Activated T-cell treated with anti-CD3 and anti-CD28 coated beads, Interleukin-2, amount 50 U/mL, for 72 hours (primary cell): ENCODE measurements at places on chromosomes 1 and 21.
A peak's percentile ranks its signal among the peaks of the same experiment; 100 is the strongest.

DNA sequence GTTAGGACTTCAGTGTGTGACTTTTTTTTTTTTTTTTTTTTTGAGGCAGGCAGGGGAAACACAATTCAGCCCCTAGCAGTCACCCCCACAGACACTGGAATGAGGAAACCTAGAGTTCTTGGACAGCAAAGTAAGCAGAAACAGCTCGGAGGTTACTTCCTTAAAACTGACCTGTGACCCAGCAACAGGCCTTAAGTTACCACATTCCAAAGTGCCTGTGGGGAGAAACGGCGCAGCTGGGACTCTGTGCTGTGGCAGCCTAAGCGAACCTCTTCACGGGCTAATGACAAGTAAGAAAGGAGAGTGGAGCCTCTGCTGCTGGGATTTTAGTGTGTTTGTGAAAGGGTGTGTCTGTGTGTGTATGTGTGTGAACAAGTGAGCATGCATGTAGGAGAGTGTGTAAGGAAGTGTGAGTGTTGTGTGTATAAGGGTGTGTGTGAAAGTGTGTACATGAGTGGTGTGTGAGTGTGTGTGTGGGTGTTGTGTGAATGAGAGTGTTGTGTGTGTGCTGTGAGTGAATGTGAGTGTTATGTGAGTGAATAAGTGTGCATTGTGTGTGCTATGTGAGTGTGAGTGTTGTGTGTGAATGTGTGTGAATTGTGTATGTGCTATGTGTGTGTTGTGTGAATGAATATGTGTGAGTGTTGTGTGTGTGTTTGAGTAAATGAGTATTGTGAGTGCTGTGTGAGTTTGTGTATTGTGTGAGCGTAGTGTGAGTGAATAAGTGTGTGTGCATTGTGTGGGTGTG, 180.8 kb downstream of the BRINP2 start:
- H3K36me3 ChIP-seq = no peaks in the 10 kb centered on the region
- H3K4me3 ChIP-seq = no peak overlapping the region
- H3K4me1 ChIP-seq = no peaks in the 10 kb centered on the region
- H3K27ac ChIP-seq = no peak overlapping the region
- no peak for DNase-seq
- no peaks in the 10 kb centered on the region for H3K27me3 ChIP-seq

- no peak overlapping the region for H3K27ac ChIP-seq
- H3K4me3 ChIP-seq = no peak overlapping the region
- H3K36me3 ChIP-seq = no peaks in the 10 kb centered on the region
- H3K27me3 ChIP-seq = peaks cover 35% of the 10 kb centered on the region
These were observed 4.7 kb downstream of the ZNF648 start for GRCh38 chr1:182056601-182057366.

DNA sequence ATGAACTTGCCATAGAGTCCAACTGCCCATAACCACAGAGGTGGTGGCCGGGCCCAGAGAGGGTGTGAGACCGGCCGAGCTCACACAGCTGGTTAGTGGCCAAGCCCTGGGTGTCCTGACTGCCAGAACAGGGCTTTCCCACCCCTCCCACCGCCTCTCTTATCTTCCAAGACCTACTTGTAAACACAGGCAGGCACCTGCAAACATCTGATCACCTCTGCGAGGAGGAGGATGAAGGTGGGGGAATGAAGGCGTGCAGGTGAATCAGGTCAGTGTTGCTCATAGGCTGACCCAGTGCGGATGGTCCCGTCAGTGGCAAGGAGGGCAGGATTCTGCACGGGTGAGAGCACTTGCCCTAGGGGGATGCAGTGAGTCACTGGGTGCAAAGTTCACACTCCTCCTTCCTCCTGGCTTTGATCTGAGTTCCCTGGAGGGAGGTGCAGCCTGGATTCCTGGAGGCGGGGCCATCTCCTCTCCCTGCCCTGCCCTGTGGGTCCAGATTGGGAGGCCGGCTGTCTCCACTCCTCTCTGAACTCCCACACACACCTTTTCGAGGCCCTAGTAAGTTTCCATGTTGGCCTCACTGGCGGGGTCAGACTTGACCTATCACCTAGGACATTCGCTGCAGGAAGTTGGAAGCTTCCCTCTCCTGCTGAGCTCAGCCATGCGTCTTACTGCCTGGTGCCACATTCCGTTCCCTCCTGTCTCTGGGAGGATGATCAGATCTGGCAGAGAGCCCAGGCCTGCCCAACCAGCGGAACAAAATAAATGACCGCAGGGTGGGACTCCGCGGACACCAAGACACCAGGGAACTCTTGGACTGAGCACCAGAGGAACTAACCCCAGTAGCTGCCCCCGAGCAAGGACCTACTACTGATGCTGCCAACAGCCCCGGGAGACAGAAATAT, 7.3 kb downstream of the UQCRHL start:
- no peaks in the 10 kb centered on the region for H3K36me3 ChIP-seq
- DNase-seq = no peak
- no peak overlapping the region for H3K27ac ChIP-seq
- H3K4me3 ChIP-seq = no peak overlapping the region

- no peaks in the 10 kb centered on the region for H3K36me3 ChIP-seq
- no peak overlapping the region for H3K4me3 ChIP-seq
- DNase-seq = no peak
- peaks cover 4% of the 10 kb centered on the region for H3K4me1 ChIP-seq
- H3K27me3 ChIP-seq = no peaks in the 10 kb centered on the region
These were observed 27.5 kb upstream of the KCNA3 start for GRCh38 chr1:110702260-110702659.

DNA sequence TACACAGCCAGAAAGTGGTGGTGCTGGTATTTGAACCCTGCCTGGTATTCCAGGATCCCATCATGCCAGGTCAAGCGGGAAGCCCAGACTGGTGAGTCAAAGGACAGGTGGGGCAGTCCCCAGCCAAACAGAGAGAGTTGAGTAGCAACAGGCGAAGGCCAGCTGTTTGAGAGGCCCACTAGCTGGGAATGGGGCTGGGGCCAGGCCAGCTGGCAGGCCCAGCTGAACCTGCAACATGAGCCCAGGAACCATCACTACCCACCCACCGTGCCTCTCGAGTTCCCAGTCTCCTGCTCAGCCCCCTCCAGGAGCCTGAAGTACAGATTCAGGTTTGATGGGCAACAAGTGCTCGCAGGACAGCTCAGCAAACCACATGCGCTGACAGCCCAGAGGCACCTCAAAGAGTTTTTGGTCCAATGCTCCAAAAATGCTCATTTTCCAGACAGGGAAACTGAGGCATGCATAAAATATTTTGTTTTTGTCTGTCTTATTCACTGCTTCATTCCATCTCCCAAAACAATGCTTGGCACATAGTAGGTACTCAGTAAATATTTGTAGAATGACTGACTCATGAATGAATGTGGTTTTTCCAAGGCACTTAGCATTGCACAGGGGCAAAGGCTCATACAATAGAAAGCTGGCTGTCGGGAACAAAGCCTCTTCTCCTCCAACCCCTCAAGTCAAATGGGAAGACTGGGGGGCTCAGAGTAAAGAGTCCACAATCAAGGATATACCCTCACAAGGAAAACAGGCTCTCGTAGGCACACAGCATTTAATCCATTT, 42.5 kb upstream of the CLIC4 start:
- H3K27ac ChIP-seq = no peak overlapping the region
- H3K36me3 ChIP-seq = no peaks in the 10 kb centered on the region
- peaks cover 7% of the 10 kb centered on the region for H3K4me1 ChIP-seq
- H3K4me3 ChIP-seq = no peak overlapping the region
- H3K27me3 ChIP-seq = peaks cover 5% of the 10 kb centered on the region

DNA sequence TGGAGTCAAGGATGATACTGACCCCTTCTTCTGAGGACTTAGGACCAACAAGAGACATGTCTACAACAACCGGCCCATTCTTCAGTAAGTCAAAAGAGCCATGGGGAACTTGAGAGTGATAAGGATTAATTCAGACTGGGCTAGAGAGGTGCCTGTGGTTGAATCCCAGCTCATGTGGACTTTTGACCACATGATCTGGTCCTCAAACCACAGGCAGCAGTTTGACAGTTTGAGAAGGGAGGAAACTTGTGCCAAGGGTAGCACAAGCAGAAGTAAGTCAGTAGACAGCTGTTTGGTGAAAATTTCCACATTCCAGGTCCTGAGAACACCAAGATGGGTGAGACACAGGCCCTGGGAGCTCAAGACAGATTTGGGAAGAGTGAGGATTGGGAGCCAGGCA, 19.8 kb downstream of the SH3BP5L start:
- DNase-seq = no peak
- no peaks in the 10 kb centered on the region for H3K36me3 ChIP-seq
- peaks cover 20% of the 10 kb centered on the region for H3K4me1 ChIP-seq
- H3K4me3 ChIP-seq = no peak overlapping the region
- no peaks in the 10 kb centered on the region for H3K27me3 ChIP-seq
- H3K27ac ChIP-seq = no peak overlapping the region

DNA sequence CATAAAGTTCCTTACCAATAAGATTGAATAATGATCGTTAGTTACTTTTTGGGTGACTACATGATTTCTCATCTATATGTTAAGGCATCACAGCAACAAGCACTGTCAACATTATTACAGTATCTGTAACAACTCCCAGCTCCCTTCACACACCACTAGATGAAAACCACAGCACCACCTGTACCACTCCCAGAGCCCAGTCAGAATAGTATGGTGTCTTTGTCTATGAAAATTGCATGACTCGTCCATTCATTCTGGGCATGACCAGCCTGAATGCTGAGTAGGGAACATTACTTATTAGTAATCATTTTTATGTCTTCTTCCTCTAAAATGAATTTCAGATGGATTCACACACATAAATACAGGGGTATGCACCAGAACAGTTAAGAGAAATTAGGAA, 7.0 kb downstream of the OLFML2B start:
- no peaks in the 10 kb centered on the region for H3K27me3 ChIP-seq
- no peak for DNase-seq
- H3K27ac ChIP-seq = no peak overlapping the region

GRCh38 chr1:34915521-34915920, 13.9 kb downstream of the DLGAP3 start:
- no peak for DNase-seq
- H3K27ac ChIP-seq = no peak overlapping the region
- peaks cover 5% of the 10 kb centered on the region for H3K4me1 ChIP-seq

- DNase-seq = no peak
- H3K4me3 ChIP-seq = no peak overlapping the region
- H3K36me3 ChIP-seq = no peaks in the 10 kb centered on the region
- peaks cover 39% of the 10 kb centered on the region for H3K4me1 ChIP-seq
- H3K27ac ChIP-seq = no peak overlapping the region
These were observed 54.6 kb downstream of the FASLG start for GRCh38 chr1:172713466-172713865.

- H3K36me3 ChIP-seq = no peaks in the 10 kb centered on the region
- no peak for DNase-seq
- H3K27ac ChIP-seq = no peak overlapping the region
- no peak overlapping the region for H3K4me3 ChIP-seq
- H3K27me3 ChIP-seq = no peaks in the 10 kb centered on the region
- H3K4me1 ChIP-seq = no peaks in the 10 kb centered on the region
These were observed 55.9 kb upstream of the SEC16B start for GRCh38 chr1:178025613-178026356.

DNA sequence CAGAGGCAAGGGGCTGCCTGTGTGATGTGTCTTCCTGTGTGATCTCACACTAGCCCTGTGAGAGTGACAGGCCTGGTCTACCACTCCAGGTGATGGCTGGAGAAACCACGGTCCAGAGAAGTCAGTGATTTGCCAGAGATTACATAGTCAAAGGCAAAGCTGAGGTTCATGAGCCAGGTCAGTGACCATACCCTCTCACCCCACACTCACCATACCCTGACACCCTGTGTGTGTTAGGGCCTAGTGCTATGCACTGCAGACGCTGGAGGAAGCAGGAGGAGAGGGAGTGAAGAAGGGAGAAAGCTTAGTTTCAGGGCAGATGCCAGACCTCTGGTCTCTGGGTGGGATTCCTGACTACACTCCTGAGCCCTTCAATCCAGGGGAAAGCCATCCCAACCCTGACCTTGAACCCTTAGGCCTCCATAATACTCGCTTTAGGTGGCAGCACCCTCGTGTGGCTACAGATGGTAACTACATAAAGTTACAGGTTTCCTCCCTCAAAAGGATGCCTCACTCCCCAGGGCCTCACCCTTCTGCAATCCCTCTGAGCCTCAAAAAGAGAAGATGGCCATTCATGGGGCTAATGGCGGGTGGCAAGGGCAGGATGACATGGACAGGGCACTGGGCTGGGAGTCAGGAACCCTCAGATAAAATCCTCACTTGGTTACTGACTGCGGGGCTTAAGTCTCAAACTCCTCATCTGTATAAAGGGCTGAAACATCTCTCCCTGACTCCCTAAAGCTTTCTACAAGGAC, 20.8 kb upstream of the SDC3 start:
- DNase-seq = peak; percentile 59
- no peaks in the 10 kb centered on the region for H3K36me3 ChIP-seq
- no peaks in the 10 kb centered on the region for H3K27me3 ChIP-seq
- H3K4me1 ChIP-seq = no peaks in the 10 kb centered on the region
- H3K4me3 ChIP-seq = no peak overlapping the region
- peak overlapping the region; percentile 89 for H3K27ac ChIP-seq
